ENCODE measurements at places on chromosomes 7 and 10.

DNA sequence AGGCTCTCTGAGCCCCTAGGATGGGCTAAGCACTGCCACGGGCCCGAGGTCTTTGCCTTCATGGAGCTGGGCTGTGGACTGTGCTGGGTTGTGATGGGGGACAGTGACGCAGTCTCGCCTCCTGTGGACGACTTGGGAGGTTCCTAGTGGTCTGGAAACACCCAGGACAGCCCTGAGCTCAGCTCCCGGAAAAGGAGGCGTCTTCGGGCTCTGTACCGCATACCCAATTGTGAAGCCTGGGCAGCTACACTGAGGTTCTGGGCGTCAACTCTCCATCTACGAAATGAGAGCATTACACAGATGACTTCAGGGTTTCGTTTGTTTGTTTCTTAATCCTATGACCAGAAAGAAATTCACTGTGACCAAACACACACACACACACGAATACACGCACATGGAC is 79.6 kb upstream of the KAT6B start:
- H3K4me1 ChIP-seq, result no peaks in the 10 kb centered on the region
- no peak for DNase-seq
- no peak overlapping the region for H3K27ac ChIP-seq
- no peaks in the 10 kb centered on the region for H3K27me3 ChIP-seq
- H3K4me3 ChIP-seq, result no peak overlapping the region

DNA sequence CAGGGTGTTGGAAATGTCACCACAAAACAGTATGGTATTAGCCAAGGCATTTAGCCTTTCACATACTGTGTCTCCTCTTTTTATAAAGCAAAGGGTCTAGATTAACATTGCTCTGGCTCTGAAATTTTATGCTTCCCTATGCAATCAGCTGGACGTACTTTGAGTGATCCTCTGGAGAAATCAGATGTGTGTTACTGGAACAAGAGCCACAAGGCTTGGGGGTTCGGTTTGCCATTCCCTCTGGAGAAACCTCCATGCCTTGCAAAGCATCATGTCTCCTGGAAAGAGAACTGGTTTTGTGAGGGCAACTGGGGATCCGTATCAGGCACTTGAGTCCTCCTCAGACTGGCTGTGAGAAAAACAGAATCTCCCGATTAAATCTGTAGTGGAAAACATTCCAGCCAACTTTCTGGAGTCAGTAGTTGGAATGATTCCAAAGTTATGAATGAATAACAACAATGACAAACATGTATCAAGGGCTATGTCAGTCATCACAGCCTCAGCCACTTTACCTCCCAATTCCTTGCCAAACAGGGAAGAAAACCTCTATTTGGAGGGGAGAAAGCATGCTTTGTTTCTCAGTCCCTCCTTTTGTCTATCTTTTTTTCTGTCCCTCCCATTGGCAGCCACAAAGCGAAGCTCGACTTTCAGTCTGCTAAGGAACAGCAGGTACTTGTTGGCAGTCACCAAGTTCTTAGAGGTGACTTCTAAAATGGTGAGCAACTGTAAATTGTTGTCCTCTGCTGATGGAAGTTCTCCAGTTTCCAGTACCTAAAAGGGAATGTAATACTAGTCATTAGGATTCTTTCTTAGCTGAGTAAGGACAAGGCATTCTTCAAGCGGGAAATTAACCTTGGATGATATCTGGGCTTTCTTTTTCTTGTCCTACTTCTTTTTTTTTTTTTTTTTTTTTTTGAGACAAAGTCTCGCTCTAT is 864.8 kb upstream of the AUTS2 start:
- DNase-seq, result no peak
- no peaks in the 10 kb centered on the region for H3K4me1 ChIP-seq
- H3K27me3 ChIP-seq, result no peaks in the 10 kb centered on the region

DNA sequence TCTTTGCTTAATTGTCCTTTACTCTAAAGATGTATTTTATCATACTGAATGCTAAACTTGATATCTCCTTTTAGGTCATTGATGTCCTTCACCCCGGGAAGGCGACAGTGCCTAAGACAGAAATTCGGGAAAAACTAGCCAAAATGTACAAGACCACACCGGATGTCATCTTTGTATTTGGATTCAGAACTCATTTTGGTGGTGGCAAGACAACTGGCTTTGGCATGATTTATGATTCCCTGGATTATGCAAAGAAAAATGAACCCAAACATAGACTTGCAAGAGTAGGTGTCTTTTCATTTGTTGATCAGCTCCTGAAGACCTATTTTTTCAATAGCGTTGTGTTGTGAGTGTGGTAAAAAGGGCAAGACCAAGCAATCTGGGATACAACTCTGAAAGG is 1.8 kb downstream of the RPS24 start:
- H3K4me3 ChIP-seq, result no peak overlapping the region
- H3K36me3 ChIP-seq, result peaks cover 52% of the 10 kb centered on the region
- H3K4me1 ChIP-seq, result peaks cover 4% of the 10 kb centered on the region

- DNase-seq, result no peak
- H3K27ac ChIP-seq, result no peak overlapping the region
- no peaks in the 10 kb centered on the region for H3K4me1 ChIP-seq
- no peaks in the 10 kb centered on the region for H3K27me3 ChIP-seq
- no peaks in the 10 kb centered on the region for H3K36me3 ChIP-seq
- H3K4me3 ChIP-seq, result no peak overlapping the region
These were observed 103.4 kb upstream of the CDK6 start for GRCh38 chr7:92939666-92940360.

DNA sequence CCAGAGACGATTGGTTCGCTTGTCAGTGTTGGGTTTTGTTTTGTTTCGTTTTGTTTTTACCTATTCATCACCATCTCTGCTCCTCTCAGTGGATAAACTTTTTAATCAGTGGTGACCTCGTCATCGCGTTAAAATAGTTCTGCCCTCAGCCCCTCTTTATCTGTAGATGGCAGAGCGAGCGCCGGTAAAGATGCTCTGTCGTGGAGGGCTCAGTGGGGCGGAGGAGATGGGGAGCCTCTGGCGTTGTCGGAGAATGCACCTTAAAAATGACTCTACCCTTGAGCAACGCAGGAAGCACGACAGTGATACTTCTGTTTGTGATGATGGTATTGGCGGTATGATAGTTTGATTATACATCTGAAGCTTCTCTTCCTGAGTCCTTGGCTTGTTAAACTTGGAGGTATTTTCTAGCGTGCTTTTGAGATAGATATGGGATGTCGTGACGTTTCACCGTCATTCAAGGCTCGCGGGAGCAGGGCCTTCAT is 554 bp downstream of the CSGALNACT2 start:
- H3K4me3 ChIP-seq, result peak overlapping the region; percentile 82
- no peaks in the 10 kb centered on the region for H3K27me3 ChIP-seq
- H3K36me3 ChIP-seq, result no peaks in the 10 kb centered on the region
- peak; percentile 51 for DNase-seq
- peaks cover 24% of the 10 kb centered on the region for H3K4me1 ChIP-seq

GRCh38 chr10:122120008-122120744 is 131.2 kb downstream of the TACC2 start:
- DNase-seq, result no peak
- no peaks in the 10 kb centered on the region for H3K4me1 ChIP-seq
- H3K4me3 ChIP-seq, result no peak overlapping the region
- peaks cover 8% of the 10 kb centered on the region for H3K27me3 ChIP-seq
- no peak overlapping the region for H3K27ac ChIP-seq
- no peaks in the 10 kb centered on the region for H3K36me3 ChIP-seq

DNA sequence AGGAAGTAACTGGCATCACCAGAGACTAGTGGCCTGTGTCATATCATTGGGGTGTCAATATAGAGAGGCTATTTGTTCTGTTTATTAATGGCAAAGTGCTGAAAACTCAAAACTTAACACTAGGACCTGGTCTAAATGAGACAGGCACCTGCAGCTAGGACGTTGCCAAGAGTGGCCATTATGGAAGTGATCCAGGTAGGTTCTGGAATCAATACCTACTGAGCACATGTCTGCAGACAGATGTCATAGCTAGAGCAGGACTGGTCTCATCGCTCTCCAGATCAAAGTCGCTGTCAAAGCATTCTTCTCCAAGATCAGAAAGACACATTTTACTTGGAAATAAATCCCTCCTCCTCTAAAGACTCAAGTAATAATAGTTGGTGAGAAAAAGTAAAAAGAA is 40.3 kb downstream of the THNSL1 start:
- H3K27me3 ChIP-seq, result no peaks in the 10 kb centered on the region
- DNase-seq, result no peak
- no peaks in the 10 kb centered on the region for H3K36me3 ChIP-seq
- no peak overlapping the region for H3K27ac ChIP-seq
- H3K4me1 ChIP-seq, result no peaks in the 10 kb centered on the region

GRCh38 chr7:141511316-141511675 is 39.9 kb upstream of the AGK start:
- no peak for DNase-seq
- H3K4me3 ChIP-seq, result no peak overlapping the region
- peaks cover 4% of the 10 kb centered on the region for H3K4me1 ChIP-seq
- H3K36me3 ChIP-seq, result no peaks in the 10 kb centered on the region
- no peak overlapping the region for H3K27ac ChIP-seq

- no peaks in the 10 kb centered on the region for H3K4me1 ChIP-seq
- H3K27ac ChIP-seq, result no peak overlapping the region
- no peak for DNase-seq
- H3K36me3 ChIP-seq, result no peaks in the 10 kb centered on the region
- H3K4me3 ChIP-seq, result no peak overlapping the region
- no peaks in the 10 kb centered on the region for H3K27me3 ChIP-seq
These were observed 109.4 kb downstream of the FAM107B start for GRCh38 chr10:14665304-14665703.

GRCh38 chr10:100506596-100507356 is 12.9 kb downstream of the SEC31B start:
- no peak for DNase-seq
- H3K27ac ChIP-seq, result no peak overlapping the region
- peaks cover 74% of the 10 kb centered on the region for H3K4me1 ChIP-seq
- H3K4me3 ChIP-seq, result no peak overlapping the region
- no peaks in the 10 kb centered on the region for H3K27me3 ChIP-seq
- H3K36me3 ChIP-seq, result peaks cover 20% of the 10 kb centered on the region

DNA sequence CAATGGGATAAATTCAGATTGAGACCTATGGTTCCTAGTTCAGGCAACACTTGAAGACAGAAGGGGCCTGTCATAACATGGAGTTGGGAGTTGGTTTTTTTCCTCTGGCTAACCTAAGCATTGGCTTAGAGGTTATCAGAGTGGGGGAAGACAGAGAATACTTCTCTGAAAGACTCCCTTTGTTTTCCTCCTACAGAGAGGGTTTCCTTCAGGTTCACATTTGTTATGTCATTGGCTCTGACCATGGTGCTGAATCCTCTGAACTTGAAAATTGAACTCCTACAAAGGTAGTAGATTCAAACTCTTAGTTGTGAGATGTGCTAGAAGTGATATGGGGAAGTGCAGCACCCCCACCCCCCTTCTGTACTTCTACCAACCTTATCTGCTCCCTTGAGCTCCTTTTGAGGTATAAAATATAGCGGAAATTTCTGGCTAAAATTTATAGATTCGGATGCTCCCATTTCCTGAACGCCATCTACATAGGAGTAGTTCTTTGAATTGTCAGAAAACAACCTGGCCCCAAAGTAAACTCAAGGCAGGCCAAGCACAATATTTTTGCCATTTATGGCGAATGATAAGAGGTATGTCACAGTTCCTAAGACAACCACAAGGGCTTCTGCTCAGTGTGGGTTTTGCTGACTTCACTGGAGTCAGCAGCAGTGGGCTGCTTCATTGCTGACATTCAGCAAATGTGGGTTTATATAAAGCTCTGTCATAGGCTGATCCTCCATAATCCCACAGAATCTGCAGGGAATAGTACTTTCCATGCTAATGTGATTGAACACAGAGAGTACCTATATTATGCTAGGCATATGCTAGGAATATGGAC is 131.6 kb upstream of the KLF14 start:
- no peak overlapping the region for H3K4me3 ChIP-seq
- no peaks in the 10 kb centered on the region for H3K36me3 ChIP-seq
- DNase-seq, result peak; percentile 64
- no peak overlapping the region for H3K27ac ChIP-seq
- no peaks in the 10 kb centered on the region for H3K27me3 ChIP-seq

DNA sequence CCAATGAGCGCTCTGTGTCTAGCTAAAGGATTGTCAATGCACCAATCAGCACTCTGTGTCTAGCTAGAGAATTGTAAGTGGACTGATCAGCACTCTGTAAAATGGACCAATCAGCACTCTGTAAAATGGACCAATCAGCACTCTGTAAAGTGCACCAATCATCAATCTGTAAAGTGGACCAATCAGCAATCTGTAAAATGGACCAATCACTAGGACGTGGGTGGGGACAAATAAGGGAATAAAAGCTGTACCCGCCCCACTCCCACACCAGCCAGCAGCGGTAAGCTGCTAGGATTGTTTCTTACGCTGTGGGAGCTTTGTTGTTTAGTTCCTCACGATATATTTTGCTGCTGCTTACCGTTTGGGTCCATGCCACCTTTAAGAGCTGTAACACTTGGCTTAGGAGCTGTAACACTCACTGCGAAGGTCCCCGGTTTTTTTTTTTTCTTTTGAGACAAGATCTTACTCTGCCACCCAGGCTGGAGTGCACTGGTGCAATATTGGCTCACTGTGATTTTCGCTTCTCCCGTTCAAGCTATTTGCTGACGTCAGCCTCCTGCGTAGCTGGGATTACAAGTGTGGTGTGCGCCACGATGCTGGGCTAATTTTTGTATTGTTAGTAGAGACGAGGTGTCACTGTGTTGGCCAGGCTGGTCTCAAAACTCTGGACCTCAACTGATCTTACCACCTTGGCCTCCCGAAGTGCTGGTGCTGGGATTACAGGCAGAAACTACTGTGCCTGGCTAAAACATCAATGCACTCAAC is 184.8 kb downstream of the PTPN20 start:
- H3K4me1 ChIP-seq, result no peaks in the 10 kb centered on the region
- no peaks in the 10 kb centered on the region for H3K27me3 ChIP-seq
- DNase-seq, result no peak
- no peak overlapping the region for H3K4me3 ChIP-seq

GRCh38 chr10:43407148-43407575 is 1.8 kb downstream of the HNRNPF start:
- H3K36me3 ChIP-seq, result peaks cover 18% of the 10 kb centered on the region
- peaks cover 17% of the 10 kb centered on the region for H3K4me1 ChIP-seq
- peak overlapping the region; percentile 96 for H3K4me3 ChIP-seq
- H3K27me3 ChIP-seq, result no peaks in the 10 kb centered on the region
- no peak for DNase-seq
- peak overlapping the region; percentile 98 for H3K27ac ChIP-seq

GRCh38 chr7:151137791-151138152 is 29.7 kb downstream of the GBX1 start:
- H3K4me1 ChIP-seq, result no peaks in the 10 kb centered on the region
- peaks cover 2% of the 10 kb centered on the region for H3K27me3 ChIP-seq
- H3K36me3 ChIP-seq, result no peaks in the 10 kb centered on the region
- H3K27ac ChIP-seq, result no peak overlapping the region
- DNase-seq, result no peak

DNA sequence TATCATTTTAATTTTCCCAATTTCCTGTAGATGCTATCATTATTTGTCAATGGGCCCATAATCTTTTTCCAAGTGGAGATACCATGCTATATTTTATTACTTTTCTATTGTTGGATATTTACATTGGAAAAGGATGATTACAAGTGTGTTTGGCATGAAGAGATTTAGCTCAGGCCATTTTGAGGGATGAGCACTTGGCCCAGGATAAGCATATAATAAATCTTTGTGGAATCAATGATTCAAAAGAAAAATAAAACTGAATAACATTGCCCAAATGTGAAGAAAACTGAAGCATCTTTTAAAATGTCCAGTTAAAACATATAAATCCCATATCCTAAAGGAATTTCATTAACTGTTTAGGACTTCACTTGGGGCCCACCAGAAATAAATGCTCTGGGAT is 260.9 kb upstream of the BMPER start:
- no peaks in the 10 kb centered on the region for H3K27me3 ChIP-seq
- H3K4me1 ChIP-seq, result no peaks in the 10 kb centered on the region
- H3K27ac ChIP-seq, result no peak overlapping the region
- no peak for DNase-seq

Measured in thymus (tissue), 14 donors.